ENCODE measurements at places on chromosomes 2 and 18. TPM values are rescaled to one million over a fixed set of nuclear protein-coding genes. Genes with fewer than 3 reads are reported as not detected.

GRCh38 chr2:242063850-242064249, 194.3 kb downstream of the RTP5 start:
- DNase-seq, result no peak

- no peak for DNase-seq
Observed at GRCh38 chr2:215693999-215694580, 258.2 kb upstream of the FN1 start.

DNA sequence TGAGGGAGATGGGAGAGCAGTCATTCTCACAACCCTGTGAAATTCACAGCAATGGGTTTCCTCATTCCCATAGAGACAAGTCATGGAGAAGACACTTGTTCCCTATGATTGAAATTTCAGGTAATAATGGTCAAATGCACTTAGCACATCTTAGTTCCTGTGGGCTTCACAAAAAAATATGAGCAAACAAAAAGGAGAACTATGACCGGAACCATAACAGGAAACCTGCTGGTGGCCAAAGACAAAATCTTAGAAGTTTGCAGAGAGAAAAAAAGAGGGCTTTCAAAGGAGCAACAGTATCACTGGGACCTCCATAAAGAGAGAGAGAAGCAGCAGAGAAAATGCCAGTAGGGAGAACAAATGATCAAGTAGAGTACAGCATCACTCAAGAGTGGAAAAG, 138.9 kb upstream of the APCDD1 start:
- no peak for DNase-seq

GRCh38 chr2:190235101-190235500, 84.5 kb downstream of the HIBCH start:
- no peak for DNase-seq

- DNase-seq, result no peak
Observed at GRCh38 chr2:19352946-19353720, 5.3 kb downstream of the OSR1 start.

DNA sequence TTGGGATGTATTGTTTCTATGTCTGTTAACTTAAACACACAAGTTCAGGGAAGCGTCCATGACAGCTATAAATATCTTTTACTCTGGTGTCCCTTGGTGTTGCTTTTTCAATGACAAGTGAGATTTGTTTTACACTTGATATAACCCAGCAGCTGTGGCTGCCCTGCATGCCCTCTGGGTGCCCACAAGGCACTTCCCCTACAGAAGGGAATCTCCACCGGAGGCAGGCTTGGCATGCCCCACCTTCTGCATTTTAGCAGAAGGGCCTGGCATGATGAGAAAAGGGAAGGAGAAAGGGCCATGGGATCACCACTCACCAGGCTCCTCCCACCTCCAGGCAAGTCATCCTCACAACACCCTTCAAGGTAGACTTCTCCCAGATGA, 68.7 kb downstream of the TMEM247 start:
- no peak for DNase-seq

DNA sequence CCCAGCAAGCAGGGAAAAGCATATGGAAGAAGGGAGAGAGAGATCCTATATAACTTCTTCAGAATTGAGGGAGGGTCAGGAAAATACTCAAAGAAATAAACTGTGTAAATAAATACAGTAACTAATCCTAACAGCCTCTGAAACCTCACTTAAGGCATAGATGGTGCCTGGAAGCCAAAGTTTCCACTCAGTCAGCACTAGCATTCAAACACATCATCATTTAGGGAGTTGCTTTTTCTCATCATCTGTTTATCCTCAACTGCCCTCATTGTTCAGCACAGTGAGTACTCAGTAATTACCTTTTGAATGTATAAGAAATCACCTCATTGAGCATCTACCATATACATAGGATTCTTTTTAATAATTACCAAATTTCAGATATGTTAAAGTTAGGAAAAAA, 262.9 kb downstream of the C1D start:
- no peak for DNase-seq

GRCh38 chr2:20209373-20210109, 15.4 kb downstream of the SDC1 start:
- DNase-seq, result no peak

DNA sequence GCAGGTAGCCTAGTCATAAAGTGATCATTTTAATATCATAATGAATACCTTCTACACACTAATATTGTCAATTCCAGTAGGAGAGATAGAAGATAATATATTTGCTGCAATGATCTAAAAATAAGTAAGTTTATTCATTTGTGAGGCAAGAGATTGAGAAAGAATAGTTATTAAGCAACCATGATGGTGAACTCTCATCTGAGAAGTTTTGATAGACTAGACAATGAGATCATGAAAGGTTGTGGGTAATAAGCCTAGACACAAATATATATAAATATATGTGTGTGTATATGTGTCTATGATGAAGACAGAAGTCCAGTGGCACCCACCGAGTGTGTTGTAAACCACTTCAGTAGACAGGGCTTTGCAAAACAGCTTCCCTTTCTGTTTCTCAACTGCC, 181.0 kb upstream of the CHST9 start:
- DNase-seq, result no peak

DNA sequence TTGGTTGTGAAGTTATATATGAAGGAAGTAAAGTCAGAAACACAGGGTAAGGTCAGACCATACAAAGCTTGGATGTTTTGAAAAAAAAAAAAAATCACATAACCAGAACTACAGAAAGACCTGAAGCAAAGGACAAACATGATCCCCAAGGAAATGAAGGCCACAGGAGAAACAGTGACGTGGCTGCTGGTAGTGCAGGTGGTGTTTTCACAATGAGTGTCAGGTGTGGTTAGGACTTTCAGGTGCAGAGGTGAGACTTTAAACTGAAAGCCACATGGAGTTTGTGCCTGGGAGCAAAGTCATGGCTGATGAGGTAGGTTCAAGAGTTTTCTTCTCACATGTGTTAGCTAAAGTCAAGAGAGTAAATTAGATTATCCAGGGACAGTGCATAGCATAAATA, 270.7 kb downstream of the PIEZO2 start:
- no peak for DNase-seq

DNA sequence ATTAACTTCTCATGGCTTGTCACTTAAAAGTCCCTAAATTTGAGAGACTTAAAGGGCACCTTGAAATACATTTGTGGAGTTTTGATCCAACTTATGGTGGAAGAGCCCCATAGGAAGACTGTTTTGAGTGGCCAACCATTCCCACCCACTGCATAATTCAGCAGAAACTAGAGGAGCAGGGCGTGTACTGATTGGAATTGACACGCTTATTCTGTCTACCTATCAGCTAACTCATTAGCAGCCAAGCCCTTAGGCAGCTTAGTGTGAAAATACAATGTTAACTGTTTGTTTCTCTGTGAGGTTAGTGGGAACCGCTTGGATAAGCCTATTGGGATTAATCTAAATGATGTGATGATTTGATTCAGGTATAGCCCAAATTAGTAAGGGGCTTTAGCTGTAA, 6.4 kb downstream of the LGALSL start:
- no peak for DNase-seq

DNA sequence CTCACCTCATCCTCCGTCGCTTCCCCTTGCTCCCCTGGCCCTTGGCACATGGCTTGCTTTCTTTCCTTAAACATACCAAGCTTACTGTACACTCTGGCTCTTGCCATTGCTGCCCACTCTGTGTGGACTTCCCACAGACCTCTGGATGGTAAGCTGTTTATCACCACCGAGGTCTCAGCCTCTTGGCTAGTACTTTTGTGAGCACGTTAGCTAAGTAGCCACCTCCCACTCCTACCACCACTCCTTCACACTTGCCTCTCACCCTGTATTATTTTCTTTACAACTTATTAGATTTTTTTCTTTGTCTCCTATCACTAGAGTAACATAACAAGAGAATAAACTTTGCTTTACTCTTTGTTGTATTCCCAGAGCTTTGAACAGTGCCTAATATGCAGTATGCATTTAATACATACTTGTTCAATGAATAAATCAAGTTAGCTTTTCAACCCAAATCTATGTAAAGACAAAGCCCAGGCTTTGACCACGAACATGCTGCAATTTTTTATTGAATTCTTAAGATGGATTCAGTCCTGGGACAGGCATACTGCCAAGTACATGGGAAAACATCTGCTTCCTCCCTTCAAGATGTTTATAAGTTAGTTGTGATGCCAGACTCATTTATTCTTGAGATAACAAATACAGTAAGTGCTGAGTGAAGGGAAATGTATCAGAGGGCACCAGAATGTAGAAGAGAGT, 25.0 kb upstream of the MSGN1 start:
- DNase-seq, result no peak

DNA sequence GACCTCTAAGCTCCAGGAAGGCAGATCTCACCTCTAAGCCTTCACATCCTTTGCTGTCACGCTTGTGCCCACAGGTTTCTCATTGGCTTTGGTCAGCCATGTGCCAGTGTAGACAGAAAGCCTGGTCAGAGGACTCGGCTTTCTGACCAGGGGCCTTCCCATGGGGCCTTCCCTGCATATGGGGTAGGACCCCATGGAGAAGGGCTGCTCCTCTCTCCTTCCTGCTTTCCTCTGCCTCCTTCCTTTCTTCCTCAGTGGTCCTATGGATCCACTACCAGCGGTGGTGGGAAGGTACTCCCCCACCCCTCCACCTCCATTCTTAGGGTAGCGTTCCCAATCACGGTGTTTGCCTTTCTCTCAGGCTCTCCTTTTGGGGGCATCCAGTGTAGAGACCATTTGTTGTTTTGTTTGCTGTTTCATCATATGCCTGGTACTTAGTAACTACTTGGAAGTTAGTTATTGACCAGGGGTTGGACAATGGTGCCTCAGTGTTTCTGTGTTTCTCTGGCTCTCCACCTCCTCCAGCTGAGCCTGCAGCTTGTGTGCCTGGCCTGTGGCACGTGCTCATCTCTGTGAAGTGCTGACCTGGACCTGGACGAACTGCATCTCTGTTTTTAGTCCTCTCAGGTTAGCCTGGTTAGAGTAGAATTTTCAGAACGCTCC, 71.6 kb downstream of the ZNF407 start:
- no peak for DNase-seq

DNA sequence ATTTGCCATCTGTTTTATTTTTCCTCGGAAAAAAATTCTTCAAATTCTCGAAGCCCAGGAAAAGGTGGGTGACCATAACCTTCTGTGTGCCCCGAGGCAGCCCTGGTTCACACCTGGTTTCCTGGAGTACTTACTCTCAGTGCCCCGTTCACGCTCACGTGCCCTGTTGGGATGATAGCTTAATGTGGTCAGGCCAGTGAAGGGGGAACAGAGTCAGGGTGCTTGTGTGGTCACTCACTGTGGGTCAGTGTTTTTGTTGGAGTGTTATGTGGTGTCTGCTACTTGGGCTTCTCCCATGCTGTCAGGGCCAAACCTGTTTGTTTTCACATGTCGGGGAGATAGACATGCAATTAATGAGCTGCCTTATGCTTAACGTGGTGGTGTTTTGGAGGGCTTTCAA, 78.1 kb downstream of the MAP4K4 start:
- no peak for DNase-seq

DNA sequence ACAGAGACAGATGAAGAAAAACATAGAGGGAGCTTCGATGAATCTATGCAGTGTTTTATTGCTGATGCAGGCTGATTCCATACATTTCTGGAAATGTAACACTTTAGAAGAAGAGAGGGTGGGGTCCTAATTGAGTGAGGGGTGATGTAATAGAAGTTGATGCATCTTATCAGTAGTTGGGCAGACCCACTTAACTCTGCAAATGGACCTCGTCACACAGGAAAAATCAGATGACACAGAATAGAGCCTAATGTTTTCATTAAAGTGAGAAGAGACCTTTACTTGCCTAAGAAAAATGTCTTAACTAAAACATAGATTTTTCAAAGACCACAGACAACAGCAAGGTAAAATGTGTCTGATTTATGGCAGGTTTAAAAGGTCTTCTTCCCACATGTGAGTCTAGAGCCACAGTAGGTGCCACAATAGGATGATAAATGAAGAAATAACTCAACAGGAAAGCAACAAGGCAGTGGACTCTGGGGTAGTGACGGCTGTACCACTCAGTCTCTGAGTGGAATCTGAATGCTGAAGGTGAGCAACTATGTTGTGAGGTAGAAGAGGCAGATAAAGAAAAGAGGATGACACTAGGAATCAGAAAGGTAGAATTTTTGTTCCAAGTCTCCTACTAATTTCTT, 414.7 kb upstream of the PIK3C3 start:
- DNase-seq, result no peak

DNA sequence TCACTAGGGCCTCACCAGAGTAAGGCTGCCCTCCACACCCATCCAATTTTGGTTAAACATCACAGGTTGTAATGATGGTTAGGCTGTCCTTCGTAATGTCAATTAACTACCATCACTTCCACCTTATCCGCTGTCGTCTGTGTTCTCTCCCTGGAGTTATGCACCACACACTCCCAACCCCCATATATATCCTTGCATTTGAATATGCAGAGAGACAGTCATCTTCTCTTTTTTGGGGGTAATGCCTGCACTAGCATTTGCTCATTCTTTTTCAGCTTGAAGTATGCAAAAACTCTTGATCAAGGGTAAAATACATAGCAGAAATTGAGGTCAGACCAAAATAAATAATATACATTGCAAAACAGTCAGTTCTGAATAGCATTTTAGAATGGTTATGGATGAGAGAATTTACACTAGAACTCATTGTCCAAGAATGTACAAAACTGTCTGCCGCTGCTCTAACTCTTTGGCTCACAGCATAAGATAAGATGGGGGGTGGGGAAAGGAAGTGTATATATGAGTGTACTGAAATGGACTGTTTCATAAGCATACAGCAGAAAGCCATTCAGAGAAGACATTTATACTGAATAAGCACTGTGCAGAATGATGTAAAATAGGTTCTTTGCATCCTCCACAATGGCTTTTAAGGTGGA, 397.8 kb upstream of the CHST9 start:
- no peak for DNase-seq

DNA sequence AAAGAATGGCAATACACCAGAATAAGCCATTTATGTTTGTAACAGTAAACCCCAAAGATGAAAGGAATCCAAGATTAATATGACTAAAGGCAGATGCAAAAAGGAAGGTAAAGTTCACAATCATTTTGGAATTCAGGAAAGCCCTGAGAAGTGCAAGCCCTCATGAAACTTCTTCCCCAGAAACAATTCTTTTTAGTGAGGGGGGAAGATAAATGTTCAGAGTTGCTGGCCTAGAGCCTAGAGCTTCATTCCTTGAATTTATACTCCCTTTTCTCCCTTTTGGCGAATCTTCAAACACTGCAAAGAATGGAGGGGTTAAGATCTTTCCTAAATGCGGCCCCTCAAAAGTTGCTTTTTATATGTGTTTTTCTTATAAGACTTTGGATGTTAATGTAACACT, 368.8 kb downstream of the MEIS1 start:
- DNase-seq, result no peak

ZNF892 gene
- polyA plus RNA-seq, result 0.74 TPM

LONRF2 gene
- polyA plus RNA-seq, result not detected

DLGAP1 gene
- polyA plus RNA-seq, result 1.3 TPM

LCT gene
- not detected for polyA plus RNA-seq

HTR2B gene
- polyA plus RNA-seq, result 0.28 TPM

GKN1 gene
- polyA plus RNA-seq, result not detected

CNDP1 gene
- not detected for polyA plus RNA-seq

CCDC121 gene
- 1.3 TPM for polyA plus RNA-seq

C2orf80 gene
- polyA plus RNA-seq, result not detected

ESPNL gene
- not detected for polyA plus RNA-seq

RAB6D gene
- 0.06 TPM for polyA plus RNA-seq

HS1BP3 gene
- 20.5 TPM for polyA plus RNA-seq

Measured in CD4-positive, CD25-positive, alpha-beta regulatory T cell (primary cell).